Foreskin keratinocyte (primary cell): ENCODE measurements at places on chromosomes 6 and 20. TPM values are rescaled to one million over a fixed set of nuclear protein-coding genes. Genes with fewer than 3 reads are reported as not detected.

- DNase-seq: no peak
Measured at GRCh38 chr6:53043581-53043980, 21.6 kb upstream of the FBXO9 start.

GRCh38 chr6:21844120-21844917, 250.8 kb downstream of the SOX4 start:
- no peak for DNase-seq

- DNase-seq: no peak
Measured at GRCh38 chr6:128124713-128125112, 223.9 kb upstream of the THEMIS start.

DNA sequence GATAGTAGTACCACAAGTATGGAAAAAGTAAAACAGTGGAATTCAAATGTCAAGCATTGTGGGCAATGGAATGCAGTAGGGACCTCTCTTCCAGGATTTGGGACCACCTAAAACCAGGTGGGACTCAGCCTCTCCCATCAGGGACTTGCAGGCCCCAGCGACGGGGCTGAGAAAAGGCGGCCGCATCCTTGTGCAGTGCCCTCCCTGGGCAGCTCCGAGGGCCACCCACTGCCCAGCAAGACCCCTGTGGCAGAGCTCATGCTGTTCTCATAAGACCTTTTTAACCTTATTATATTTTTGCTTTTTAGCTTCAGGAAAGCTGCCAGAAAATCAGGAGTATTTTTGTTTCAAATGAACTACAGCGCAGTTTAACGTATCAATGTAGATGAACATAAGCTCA, 142.6 kb upstream of the RPS6KA2 start:
- DNase-seq: no peak

DNA sequence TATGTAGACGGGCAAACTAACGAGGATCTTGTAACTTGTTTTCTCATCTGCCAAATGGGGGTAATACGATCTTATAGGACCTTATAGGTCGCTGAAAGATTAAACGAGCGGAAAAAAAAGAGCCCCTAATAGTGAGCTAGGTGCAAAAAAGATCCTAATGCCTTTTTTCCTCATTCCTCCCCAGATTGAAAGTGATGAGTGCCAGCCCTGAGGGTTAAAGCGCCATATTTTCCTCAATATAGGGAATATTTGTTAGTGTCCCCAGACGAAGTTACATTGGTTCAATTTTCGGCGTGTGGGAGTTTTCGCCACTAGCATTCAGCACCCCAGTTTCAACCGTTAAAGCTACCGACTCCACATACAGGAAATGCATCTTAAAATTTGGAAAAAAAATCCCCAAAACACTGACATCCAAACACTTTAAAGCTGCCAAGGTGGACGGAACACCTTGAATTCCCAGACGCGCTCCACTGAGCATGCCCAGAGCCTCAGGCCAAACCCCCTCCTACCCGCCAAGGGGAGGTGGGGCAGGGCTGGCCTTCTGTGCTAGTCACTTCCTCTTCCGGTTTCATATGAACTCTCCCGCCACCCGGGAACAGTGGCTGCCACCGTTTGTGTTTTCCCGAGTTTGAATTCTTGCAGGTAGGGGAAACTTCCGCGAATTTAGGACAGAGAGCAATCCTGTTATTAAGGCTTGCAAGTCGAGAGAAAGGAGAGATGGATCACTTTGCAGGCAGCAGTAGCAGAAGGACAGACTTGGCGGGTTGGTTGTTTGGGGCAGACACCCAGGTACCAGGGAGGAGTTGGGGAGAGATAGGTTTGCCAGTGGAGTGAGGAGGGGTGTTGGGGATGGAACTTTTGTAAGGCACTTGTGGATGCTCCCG, at the start of gene PRIM2:
TSS of gene PRIM2 (plus strand) at position 571 of the 884 bp plus-strand sequence. CDS start 816 bp downstream, outside the sequence.
- peak; percentile 76 for DNase-seq

GRCh38 chr6:7418238-7418905, 28.8 kb downstream of the RIOK1 start:
- peak; percentile 49 for DNase-seq

GRCh38 chr6:16776394-16777017, 15.2 kb upstream of the ATXN1 start:
- no peak for DNase-seq

DNA sequence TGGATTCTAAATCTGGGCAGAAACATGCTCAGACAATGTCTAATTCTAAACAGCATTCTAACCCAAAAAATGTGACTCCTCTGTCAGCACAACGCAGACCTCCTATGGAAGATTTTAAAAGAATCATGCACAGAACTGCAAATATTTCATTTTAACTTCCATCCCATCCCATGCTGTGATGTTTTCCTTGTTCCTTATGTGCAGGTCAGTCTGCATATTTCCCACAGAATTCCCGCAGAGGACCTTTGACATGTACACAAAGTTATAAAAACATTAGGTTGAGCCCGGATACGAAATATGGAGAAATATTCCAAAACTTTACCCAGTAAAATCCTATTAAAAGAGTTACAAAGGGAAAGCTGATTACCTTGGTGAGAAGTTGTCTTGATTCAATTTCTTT, 467.1 kb upstream of the EPHA7 start:
- DNase-seq: no peak

- no peak for DNase-seq
Measured at GRCh38 chr6:54185885-54186284, 74.6 kb downstream of the MLIP start.

GRCh38 chr6:77678048-77678447, 25.2 kb downstream of the MEI4 start:
- DNase-seq: no peak

- no peak for DNase-seq
Measured at GRCh38 chr6:11241793-11242201, 9.3 kb upstream of the NEDD9 start.

DNA sequence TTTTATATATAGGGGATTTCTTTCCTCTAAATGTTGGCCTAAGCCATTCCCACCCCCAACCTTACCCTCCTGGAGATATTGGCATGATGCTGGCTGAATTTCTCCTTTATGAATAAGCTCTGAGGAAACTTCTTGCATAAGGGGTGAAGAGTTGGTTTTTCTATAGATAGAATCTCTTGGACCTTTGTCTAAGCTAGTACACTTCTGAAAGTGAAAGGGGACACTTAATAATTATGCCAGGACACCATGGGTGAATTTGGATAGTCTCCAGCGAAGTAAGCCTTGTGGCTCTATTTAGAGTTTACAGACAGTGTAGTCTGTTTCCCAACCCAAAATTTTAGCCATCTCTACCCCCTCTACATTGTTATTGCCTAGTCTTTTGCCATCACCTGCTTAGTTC, 27.1 kb upstream of the FABP7 start:
- DNase-seq: no peak

GRCh38 chr6:11947063-11947462, 65.0 kb upstream of the HIVEP1 start:
- DNase-seq: no peak

DNA sequence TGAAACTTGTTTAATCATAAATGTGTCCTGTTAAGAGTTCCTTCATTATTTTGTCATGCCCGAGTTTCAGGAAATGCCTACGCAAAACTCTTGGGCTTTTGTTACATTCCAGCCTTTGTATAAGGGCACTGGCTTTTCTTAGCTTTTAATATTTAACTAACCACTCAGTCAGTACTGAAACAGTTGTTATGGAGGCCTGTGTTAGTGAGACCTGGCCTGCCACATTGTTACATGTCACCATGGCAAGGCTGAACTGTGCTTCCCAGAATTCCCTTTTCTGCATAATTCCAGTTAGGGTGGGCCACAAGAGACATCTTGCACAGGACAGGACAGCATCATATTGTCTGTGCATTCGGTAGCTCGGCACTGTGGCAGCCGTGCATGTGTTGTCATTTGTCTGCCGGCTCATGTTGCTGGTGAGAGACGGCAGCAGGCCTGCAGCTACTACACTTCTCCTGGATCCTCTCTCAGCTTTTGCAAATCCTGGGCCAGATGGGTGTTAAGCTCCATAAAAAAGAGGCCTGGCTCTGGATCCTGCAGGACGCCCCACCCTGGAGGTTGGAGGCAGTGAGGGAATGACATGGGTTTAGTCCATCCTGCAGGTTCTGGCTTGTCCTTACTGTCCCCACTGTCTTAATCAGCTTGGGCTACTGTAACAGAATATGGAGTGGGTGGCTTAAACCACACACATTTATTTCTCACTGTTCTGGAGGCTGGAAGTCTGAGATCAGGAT, 128.8 kb upstream of the DTNBP1 start:
- DNase-seq: no peak

- DNase-seq: no peak
Measured at GRCh38 chr6:44342489-44342888, at the start of gene SPATS1. SPATS1 (plus strand) TSS chr6:44342650; CDS start chr6:44343096, 446 bp downstream.

DNA sequence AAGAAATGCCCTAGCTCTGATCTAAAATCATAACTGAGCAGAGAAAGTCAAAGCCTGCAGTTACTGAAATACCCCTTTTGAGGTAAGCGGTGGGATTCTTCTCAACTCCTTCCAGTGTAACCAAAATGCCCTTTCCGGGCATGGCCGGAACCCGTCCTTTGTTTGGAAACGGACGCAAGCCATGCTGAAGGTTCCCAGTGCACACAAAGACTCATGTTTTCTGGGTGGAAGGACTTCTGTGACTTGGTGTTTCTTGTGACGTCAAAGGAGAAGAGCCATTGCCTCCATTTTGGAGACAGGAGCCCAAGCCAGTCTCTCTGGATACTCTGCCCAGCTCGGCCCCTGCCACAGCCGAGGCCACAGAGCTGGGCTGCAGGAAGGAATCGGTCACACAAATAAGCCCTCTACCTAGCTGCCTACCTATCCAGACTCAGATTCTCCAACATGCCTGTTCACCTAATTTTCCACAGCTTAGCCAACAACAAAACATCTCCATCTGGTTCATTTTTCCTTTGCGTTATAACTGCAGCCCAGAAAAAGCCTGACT, 182.8 kb downstream of the TBXT start:
- DNase-seq: no peak

DNA sequence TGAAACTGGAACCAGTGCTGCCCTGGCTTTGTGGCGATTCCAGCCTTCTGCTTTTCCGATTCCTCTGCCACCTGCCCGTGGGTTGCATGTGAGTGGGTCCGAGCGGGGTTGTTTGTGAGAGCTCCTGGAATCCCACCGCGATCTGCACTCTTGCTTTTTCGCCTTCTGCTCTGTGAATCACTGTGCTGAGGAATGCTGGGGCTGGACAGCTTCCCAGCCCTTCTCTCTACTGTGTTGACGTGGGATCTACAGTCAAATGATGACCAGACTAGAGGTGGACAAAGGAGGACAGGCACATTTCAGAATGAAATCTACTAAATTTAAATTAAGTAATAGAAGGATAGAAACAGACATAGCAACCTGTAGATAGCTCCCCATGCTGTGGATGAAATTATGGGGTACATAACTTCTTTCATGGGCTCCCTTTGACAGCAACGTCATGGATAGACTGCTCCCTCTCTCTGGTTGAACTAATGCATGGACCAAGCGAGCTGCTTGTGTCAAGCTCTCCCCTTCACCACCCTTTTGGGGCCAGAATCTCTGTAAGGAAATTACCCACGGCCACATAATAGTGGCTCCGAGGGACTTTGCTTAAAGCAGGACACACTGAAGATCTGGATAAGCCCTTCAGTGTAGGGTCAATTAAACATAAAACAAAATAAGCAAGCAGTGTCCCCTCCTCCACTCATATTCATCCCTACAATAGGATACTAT, 2.0 kb downstream of the FNDC1 start:
- no peak for DNase-seq

DNA sequence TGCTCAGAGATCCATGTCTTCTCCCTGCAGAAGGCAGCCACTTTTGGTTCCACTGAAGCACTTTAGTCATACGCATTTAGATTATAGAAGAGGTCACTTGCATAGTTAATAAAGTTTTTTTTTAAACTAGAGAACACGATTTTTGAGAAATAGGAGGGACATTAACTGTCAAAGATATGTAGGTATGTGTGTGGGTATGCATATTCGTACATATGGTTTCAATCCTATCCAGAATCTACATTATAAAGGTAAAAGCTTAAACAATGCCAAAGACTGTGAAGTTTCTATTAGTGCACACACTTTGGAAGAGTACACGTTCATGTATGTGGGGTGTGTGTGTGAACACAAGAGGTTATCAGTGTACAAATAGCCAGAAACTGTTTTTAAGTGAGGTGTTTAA, 103.2 kb downstream of the BTBD3 start:
- no peak for DNase-seq

DNA sequence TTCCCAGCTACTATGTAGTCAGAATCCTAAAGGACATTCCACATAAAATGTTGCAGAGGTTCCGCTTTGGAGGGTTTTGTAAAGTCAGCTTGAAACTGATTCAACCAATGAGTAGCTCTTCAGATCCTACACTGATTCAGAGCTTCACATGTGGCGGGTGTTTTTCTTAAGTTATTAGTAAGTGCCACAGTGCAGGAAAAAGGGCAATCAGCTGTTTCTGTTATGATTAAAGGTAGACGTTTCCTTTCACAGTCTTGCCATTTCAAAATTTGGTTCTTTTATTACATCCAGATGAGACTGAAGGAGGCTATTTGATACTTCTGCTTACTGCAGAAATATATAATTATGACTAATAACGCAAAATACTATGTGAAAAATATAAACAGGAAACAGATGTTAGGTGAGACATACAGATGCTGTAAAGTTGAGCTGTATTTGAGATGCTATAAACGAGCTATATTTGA, 443.9 kb downstream of the CDKAL1 start:
- no peak for DNase-seq

DNA sequence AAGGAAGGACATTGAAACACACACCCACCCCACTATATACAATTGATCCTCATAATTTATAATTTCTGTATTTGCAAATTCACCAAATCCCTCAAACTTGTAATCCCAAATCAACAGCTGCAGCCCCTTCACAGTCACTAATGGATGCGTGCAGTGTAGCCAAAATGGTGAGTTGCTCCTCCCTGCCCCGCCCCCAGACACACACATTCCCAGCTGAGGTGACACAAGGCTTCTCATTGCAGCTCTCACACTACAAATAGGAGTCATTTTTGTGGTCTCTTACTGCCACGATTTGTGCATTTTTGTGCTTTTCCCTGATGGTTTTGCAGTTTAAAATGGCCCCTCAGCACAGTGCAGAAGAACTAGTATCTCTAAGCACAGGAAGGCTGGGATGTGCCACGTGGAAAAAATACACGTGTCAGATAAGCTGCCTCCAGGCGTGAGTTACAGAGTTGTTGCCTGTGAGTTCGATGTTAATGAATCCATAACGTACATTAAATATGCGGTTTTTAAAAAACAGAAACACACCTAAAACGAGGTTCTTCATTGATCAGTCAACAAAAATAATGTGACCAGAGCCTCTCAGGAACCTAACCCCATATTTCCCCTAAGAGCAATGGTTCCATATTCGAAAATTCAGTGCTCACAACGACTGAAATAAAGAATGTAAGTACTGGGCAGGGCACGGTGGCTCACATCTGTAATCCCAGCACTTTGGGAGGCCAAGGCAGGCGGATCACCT, 8.2 kb downstream of the ATP9A start:
- DNase-seq: no peak

GRCh38 chr6:144580771-144581170, 295.6 kb downstream of the UTRN start:
- DNase-seq: no peak

- no peak for DNase-seq
Measured at GRCh38 chr6:71289039-71289801, 609 bp downstream of the OGFRL1 start.

- DNase-seq: no peak
Measured at GRCh38 chr20:50270569-50270968, 79.9 kb downstream of the CEBPB start.

Gene EYS
- 0.03 and 0.12 TPM in 2 replicates for polyA plus RNA-seq

Gene FAM184A
- 0.03 and 0.07 TPM in 2 replicates for polyA plus RNA-seq

Gene WTAP
- polyA plus RNA-seq: 60.2 and 74.5 TPM in 2 replicates

Gene EFCAB8
- 0.01 TPM in 1 of 2 replicates, not detected in the other for polyA plus RNA-seq

Gene HCK
- polyA plus RNA-seq: not detected in 2 replicates

Gene F13A1
- polyA plus RNA-seq: not detected in 2 replicates

Gene SNAP91
- not detected in 2 replicates for polyA plus RNA-seq

Gene PRR18
- not detected in 2 replicates for polyA plus RNA-seq

Gene CRYBG1
- polyA plus RNA-seq: 19.2 and 21.0 TPM in 2 replicates

Gene ZNF311
- 1.9 TPM in 2 replicates for polyA plus RNA-seq

Gene SLC39A7
- 93.2 and 101 TPM in 2 replicates for polyA plus RNA-seq

Gene KCNK16
- polyA plus RNA-seq: not detected in 2 replicates
